ENCODE measurements at places on chromosomes 11 and 22.

GRCh38 chr11:116807601-116808261, 15.4 kb downstream of the APOA4 start:
- DNase-seq, result no peak

- DNase-seq, result no peak
Measured at GRCh38 chr22:36644333-36644757, 59.2 kb downstream of the CACNG2 start.

- DNase-seq, result no peak
Measured at GRCh38 chr11:61198361-61198760, 5.0 kb upstream of the PGA3 start.

GRCh38 chr22:50561401-50562358, 1.0 kb downstream of the SYCE3 start:
- no peak for DNase-seq

DNA sequence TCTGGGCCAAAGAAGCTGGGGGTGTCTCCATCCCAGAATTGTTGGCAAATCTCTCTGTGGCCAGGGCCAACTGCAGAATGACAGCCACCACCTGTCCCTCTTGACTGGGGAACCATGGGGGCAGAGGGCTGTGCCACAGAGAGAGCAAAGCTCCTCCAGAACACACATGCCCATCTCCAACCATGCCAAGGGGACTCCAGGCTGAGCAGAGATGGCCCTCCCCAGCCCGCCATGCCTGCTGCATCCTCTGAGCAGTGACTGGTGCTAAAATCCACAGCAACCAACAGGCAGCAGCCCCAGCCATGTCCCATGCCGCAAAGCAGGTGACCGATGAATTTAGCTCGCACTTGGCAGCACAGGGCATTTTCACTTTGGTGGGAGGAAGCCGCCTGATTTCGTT, 45.0 kb downstream of the LARGE1 start:
- DNase-seq, result no peak

DNA sequence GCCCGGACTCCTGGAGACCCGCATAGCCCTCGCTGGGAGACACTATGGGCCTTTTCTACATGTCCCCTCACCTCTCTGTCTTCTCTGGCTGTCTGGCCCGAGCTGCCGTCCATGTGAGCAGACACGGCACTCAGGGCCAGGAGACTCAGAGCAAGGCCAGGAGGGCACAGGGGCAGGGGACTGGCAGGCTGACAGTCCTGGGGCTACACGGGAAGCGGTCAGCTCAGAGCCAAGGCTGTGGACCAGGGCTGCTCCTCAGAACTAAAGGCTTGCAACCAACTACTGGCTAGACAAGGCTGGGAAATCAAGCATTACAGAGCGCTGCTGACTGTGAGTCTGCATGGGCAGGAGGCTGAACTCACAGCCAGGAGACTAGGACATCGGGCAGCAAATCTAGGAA, 56.1 kb upstream of the CDON start:
- DNase-seq, result no peak

DNA sequence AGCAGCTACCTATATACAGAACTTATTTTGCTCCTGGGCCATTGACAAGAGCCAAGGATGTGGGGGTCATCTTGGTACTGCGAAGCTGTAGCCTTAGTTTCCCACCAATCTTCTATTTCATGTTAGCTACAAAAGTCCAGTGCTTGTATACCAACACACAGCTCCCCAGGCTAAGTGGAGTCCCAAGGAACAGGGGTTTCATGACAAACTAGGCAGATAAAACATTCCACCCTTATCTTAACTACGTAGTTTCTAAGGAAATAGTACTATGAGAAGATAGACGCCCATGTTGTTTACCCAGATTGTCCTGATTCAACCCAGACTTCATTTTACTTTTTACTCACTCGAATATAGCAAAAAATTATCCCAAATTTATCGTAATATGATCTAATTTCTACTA, 218.5 kb downstream of the DYNC2H1 start:
- no peak for DNase-seq

DNA sequence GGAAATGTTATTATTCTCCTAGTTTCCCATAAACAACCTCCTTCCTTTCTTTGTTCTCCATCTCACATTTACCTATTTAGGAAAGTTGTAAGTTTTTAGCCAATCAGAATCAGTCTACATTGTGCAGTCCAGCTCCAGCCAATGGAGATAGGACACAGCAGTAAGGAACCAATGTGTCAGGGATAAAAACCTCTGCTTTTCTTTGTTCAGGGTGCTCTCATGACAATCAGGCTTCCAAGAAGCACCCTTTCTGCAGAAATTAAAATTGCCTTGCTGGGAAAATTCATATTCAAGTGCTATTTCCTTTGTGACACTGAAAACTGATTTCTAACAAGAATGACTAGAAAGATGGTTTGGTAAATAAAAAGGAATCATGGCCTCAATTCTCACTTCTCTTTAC, 14.6 kb downstream of the SCGB2A1 start:
- no peak for DNase-seq

- DNase-seq, result no peak
Measured at GRCh38 chr11:66115638-66116301, 45.7 kb downstream of the PACS1 start.

DNA sequence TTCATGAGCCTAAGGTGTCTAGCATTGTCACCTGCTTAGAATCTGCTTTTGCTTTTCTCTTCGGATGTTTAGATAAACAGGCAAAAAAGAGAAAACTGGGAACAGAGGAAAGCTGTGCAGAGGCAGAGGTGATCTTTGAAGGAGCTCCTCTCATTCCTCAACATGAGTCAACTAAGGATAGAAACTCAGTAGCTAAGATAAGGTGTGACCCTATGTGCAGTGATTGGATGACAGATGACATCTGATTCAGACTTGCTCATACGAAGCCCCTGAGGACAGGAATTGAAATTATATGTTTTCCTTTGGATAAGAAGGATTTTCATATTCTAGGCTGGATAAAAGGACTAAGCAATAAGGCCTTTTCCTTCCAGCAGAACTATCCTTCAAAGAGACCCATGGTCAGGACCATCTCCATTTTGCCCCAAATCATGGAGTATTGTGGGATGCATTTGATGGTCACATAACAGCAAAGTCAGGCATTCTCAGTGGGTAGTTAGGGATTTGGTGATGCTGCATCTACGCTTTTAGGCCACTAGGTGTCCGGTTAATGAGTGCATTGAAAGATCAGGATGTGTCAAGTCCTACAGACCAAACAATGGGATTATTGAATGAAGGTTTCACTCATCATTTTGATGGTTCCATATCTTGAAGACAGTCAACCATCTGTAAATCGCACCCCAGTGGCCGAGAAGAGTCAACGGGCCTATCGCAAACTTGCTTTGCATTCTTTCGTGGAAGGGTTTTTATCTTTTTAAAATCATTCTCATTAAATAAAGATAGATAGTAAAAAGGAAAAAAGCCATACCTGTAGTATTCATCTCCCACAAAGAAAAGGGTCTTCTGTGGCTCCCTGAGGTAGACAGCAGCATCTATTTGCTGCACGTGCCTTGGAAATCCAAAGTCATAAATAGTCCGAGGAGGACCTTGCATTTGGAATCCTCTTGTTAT, 32.2 kb downstream of the MMP20 start:
- peak; percentile 1 for DNase-seq

GRCh38 chr11:130916910-130917309, 631 bp upstream of the SNX19 start:
- DNase-seq, result no peak

GRCh38 chr11:69397732-69398131, 83.7 kb upstream of the LINC01488 start:
- DNase-seq, result no peak

DNA sequence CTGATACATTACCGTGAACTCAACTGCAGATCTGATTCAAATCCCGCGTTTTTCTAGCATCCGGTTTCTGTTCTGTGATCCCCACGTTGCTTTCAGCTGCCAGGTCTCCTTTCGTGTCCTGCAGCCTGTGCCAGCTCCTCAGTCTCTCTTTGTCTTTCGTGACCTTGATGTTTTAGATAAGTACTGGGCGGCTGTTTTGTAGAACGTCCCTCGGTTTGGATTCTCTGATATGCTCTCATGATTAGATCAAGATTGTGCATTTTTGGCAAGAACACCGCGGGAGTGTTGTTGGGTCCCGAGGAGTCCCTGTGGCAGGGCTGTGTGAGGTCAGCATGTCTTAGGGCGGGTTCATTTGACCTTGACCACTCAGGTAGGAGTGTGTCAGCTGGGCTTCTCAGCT, 38.6 kb downstream of the KCNQ1 start:
- no peak for DNase-seq

DNA sequence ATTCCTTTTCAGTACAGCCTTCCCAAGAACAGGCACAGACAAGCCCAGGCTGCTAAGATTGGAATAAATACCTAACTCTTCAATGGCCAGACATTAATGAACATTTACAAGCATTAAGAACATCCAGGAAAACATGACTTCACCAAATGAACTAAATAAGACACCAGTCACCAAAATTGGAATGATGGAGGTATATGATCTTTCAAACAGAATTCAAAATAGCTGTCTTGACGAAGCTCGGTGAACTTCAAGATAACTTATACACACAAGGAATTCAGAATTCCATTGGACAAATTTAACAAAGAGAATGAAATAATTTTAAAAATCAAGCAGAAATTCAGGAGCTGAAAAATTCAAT, 16.4 kb upstream of the DDX10 start:
- no peak for DNase-seq

DNA sequence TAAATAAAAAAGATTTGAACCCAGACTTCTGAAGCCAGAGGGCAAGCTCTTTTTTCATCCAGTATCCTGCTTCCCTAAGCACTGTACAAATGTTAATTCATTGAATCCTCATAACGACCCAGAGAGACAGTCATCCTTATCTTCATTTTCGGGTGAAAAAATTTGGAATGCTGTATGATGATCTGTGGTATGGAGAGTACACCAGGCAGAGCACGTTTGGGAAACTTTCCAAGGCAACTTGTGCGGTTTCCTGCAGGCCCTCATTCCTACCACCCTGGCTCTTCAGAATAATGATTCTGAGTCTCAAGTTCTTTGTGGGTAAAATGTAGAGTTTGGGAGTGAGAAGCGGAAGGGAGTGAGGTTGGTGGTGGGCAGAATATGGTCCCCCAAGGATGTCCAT, 177.9 kb upstream of the CADM1 start:
- DNase-seq, result no peak

GRCh38 chr22:44029069-44029468, 5.0 kb downstream of the PARVB start:
- no peak for DNase-seq

- DNase-seq, result peak; percentile 51
Measured at GRCh38 chr11:76698321-76699043, 27.9 kb upstream of the LRRC32 start.

- no peak for DNase-seq
Measured at GRCh38 chr11:129440028-129440713, 64.5 kb downstream of the BARX2 start.

GRCh38 chr22:33167998-33168790, 110.0 kb upstream of the SYN3 start:
- DNase-seq, result no peak

- DNase-seq, result no peak
Measured at GRCh38 chr11:109241988-109242536, 179.9 kb upstream of the C11orf87 start.

- DNase-seq, result no peak
Measured at GRCh38 chr11:115530752-115531151, 26.5 kb upstream of the CADM1 start.

DNA sequence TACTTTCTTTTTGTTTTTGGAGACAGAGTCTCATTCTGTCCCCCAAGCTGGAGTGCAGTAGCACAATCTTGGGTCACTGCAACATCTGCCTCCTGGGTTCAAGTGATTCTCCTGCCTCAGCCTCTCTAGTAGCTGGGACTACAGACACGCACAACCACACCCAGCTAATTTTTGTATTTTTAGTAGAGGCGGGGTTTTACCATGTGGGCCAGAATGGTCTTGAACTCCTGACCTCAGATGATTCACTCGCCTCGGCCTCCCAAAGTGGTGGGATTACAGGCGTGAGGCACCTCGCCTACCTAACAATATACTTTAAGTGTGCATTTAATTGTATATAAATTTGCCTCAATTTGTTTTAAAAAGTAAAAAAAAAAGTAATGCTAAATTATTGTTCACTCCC, 38.4 kb downstream of the GRK3 start:
- DNase-seq, result no peak

DNA sequence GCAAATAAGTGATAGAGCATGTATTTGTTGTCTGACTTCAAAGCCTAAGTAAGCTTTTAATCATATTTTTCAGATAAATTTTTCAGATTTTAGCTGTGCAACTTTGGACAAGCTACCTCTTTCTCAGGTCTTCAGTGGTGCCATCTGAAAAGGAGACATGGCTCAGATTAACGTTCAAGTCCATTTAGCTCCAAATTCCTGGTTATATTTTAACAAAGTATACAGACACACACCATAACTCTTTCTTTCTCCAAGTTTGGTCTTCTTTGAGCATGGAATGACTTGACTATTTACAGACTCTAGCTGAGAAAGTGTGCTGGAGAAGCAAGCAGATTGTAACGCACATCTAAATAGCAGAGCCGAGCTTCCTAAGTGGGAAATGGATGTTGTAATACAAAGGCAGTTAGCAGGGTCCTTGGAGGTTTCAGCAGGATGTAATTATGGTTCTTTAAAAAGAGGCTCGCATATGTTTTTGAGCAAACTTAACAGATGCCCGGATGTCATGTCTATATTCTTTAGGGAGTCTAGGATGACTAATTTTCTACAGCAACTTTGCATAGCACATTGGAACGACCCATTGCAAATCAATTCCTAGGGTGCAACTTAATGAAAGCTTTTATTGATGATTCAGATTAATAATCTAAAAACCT, 128.1 kb upstream of the E2F8 start:
- DNase-seq, result no peak

DNA sequence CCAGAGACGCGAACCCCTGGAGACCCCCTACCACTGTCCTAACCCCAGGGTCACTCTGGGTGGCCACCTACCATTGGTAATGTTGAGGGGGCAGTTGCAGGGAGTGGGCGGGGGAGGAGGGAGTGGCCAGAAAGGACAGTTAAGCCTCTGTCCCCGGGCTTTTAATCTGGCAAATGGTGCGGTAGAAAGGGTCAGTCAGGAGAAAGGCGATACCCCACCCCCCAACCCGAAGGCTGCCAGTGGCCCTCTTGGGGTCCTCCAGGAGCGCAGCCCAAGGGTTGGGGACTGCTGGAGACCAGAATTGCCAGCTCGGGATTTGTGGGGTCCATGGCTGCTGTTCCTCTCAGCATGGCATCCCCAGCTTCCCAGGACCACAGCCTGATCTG, 742 bp downstream of the P2RY2 start:
- DNase-seq, result no peak

GRCh38 chr11:32400670-32401369, 34.5 kb downstream of the WT1 start:
- no peak for DNase-seq

- peak; percentile 56 for DNase-seq
Measured at GRCh38 chr11:64086258-64087123, 50.8 kb downstream of the FLRT1 start.

All from SK-N-DZ (cell line).